Spleen (tissue), 13 donors: ENCODE measurements at places on chromosomes 12 and 14.

- DNase-seq = no peak
These were observed 81.2 kb downstream of the TMEM260 start for GRCh38 chr14:56660677-56661389.

GRCh38 chr12:25670076-25671055, 117.3 kb upstream of the LMNTD1 start:
- no peak for DNase-seq

DNA sequence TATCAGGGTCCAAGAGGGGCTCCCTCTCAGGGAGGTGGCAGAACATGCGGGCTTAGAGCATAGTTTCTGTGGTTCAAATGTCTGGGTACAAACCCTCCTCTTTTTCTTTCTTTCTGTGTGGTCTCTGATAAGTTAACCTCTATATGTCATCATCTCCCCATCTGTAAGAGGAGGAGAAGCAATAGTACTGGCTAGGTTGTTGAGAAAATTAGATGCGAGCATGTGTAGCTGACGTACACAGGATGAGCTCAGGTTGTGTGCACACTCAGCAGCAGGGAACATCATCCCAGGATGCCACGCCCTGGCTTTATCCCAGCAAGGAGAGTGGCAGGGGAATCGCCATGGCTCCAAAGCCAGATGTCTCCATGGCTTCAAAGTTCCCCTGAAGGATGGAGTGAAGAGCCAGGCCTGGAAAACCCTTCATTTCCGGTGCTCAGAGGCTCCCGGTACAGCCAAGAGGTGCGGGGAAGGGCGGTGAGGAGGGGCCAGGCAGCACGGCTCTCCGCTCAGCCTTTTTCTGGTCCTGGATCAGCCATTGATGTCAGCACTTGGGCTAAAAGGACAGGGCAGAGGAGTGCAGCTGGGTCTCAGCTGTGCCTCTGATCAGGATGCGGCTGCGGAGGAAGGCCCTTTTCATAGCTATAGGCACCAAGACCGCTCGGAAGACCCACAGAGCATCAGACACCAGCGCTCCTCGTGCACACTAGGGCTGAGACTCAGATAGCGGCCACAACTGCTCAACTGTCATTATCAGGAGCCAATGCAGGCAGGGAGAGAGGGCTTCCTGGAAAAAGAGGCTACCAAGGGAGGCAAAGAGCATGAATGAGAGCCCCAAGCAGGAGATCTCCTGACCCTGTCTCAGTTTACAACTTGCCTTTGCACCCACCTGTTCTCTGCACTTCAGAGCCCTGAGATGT, 41.5 kb downstream of the ARL6IP4 start:
- DNase-seq = no peak

DNA sequence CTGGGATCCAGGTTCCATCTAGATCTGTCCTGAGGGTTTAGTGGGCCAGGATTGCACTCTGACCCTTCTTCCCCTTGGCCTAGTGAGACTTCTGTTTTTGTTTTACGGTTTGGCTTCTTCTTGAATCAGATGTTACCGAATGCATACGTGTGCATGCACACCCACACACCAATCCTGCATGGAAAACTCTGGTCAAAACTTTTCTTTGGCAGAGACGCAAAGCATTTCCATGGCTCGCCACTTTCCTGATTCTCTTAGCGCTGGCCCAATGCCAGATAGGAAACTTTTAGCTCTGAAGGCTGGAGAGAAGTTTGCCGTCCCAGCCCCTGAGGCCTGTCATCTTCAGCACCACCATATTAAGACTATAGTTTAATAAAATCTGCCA, 67.4 kb upstream of the ACTN1 start:
- DNase-seq = no peak

DNA sequence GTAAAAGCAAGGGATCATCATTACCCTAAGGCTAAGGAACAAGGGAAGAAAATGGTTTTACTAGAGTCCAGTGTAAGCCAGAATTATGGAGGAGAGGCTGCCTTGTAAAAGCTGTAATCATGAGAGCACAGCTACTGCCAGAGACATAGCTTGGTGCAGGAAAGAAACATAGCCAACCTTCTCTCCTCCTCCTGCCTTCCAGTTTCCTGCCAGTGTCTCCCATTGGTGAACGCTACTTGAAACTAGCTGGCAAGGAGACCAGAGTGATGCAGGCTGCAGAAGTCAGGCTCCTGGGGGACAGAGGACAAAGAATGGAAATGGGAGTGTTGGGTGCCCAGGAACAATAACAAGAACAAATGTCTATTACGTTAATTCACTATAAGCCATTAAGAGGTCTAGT, 158.5 kb downstream of the NELL2 start:
- DNase-seq = no peak

GRCh38 chr14:93246534-93246933, 39.5 kb downstream of the UBR7 start:
- DNase-seq = no peak

GRCh38 chr12:124321556-124322270, 26.8 kb downstream of the RFLNA start:
- no peak for DNase-seq

DNA sequence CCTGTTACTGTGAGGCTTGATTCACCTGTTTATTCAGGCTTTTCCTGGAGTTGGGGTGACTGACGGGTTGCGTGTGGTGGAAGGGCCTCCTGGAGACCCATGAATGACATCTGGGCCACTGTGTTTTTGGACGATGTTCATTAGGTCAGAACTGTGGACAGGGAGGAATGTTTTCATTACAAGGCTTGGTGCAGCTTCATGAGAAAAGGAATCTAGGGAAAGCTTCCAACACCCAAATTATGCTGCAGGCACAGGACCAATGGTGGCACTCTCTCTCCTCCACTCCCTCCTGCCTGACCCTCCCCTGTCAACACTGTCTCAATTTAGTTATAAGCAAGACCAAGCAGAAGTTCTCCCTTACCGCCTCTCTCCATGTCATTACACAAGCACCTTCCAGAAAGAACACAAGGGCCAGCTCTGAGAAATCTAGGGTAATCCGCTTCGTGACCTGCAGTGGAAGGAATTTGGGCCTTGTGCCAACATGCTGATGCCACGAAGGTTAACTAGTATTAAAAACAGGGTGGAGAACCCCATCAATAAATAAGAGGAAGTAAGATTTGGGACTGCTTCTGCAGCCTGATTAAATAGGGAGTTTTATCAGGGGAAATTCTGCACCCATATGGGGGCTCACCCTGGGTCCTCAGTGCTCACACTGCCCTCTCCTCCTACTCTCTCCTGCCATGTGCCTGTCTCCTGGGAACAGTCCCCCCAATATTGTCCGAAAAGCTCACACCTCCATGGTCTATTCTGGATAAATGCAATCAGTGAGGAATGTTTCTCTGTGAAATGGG, 200.3 kb downstream of the KTN1 start:
- DNase-seq = no peak

DNA sequence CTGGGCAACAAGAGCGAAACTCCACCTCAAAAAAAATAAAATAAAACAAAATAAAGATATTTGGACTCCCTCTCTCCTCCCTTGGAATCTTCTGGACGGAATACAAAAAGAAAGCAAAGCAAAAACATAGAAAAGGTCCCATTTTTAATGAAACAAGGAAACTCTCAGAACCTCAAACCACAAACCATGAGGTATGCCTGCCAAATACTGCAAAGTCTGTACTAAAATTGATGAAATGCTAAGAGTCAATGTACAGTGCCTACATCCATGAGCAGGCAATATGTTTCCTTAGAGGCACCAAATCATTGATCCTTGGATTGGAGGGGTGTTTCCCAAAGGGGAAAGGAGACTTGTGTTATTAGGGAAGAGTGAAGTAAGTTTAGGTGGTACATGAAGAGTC, 8.2 kb upstream of the RPS6KA5 start:
- no peak for DNase-seq

DNA sequence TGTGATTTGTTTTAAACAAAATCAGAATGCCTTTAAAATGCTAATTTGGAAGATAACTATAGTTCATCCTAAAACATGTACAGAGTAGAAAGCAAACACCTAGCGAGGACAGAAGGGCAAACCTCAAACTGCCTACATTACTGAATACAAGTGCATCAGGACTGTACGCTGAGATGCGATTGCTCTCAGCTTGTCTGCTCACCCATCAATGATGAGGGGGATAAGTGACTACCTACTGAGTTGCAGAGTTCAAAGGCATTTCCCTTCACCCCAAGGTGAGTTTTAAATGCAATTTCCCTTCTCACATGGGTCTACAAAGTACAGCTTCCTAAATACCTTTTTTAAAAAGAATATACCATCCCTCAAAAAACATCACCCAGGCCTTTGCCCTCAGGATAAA, 52.9 kb downstream of the PHLDA1 start:
- DNase-seq = no peak
